ENCODE measurements at places on chromosomes 6 and 20. TPM values are rescaled to one million over a fixed set of nuclear protein-coding genes. Genes with fewer than 3 reads are reported as not detected.

Gene OR2H1
- total RNA-seq, result not detected

GRCh38 chr6:170292407-170293158 lies 1.7 kb upstream of the DLL1 start:
- no peak for DNase-seq

Gene LIN28B
- not detected for total RNA-seq

Gene PCK1
- 0.15 TPM for total RNA-seq

- no peak for DNase-seq
These were observed 294.3 kb downstream of the CDC5L start for GRCh38 chr6:44681761-44682160.

Gene PXDC1
- total RNA-seq, result 29.0 TPM

Gene CST4
- total RNA-seq, result not detected

GRCh38 chr6:5424726-5425125 lies 163.4 kb downstream of the FARS2 start:
- no peak for DNase-seq

DNA sequence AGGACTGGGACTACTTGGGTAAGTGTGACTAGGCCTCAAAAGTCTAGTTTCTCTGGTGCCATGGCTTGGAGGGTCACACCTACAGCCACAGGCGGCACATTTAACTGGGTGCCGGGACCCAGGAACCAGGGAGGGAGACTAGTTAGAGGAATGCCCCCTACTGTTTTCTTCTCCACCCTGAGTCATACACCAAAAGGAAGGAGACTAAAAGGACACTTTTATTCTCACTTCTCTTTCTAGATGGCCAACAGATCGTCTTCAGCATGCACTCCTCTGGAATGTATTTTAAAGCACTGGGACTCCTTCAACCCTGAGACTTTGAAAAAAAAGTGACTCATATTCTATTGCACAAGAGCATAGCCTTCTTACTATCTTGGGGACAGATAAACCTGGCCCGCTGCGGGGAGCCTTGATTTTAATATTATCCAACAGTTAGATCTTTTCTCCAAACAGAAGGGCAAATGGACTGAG lies 33.4 kb downstream of the PLN start:
- DNase-seq, result peak; percentile 75
